Activated CD4-positive, alpha-beta T cell treated with anti-CD3 and anti-CD28 coated beads, Interleukin-2, amount 50 U/mL, for 1 hour (primary cell): ENCODE measurements at places on chromosomes 3 and 15.

DNA sequence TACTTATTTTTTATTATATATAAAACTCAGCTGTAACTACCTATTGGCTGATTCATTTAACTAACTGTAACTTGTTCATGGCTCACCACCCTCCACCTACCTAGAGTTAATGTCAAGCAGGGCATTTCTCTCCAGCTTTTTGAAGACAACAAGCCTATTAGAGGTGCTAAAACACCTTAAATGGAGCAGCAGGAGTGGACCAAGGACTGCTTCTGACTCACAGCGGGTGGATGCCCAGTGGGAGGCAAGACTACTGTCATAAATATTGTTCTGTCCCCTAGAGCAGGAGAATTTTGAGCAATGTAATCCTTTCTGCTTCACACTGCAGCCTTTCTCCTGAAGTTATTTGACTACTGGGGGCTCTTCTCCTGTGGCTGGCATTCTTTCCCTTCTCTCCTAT, 146.9 kb downstream of the CLSTN2 start:
- DNase-seq = no peak

DNA sequence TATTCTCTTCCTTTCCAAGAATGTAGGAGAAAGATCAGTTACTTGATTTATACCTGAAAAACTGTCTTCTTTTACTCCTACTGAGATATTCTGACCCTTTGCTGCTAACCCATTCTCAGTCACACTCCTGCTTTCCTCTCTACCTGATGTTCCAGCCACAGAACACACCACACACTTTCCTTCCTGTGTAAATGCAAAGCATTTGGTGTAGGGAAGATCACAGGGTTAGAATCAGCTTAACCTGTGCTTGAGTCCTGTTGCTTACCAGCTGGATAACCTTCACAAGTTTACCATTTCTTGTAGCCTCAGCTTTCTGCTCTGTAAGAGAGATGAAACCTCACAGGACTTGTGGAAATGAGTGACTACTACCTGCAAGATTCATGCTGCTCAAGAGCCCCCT, 489.8 kb upstream of the GOLIM4 start:
- DNase-seq = no peak

DNA sequence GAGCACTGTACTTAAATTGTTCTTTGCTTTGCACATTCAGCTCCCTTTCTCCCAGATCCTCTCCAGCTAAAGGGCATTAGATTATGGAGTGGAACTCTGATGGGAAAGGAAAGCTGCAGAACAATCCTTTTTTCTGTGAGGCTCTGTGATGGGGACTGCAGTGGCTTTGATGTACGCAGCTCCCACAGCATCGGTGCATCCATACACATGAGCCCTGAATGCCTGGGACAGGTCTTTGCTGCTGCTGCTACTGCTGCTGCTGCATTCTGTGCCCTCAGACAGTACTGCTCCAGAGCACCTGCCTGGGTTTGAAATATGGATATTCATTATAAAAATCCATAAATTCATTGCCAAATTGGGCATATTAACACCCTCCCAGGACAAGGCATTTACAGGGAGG, 164.4 kb downstream of the WDR76 start:
- DNase-seq = no peak

DNA sequence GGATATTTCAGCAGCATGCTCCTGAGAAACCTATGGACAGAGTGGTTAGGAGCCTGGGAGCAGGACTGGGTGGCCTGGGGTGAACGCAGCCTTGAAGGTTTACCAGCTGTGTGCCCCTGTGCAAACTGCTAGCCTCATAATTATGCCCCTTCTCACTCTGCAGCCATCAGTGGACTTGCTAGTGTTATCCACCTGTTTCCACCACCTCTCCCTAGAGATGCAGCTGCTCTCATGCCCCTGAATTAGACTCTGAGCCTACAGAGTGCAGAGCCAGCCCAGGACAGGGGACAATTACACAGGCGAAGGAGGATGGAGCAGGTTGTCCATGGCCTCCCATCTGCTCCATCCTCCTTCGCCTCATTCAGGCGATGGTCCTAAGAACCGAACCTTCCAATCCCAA, 175.9 kb downstream of the ATP10A start:
- DNase-seq = no peak

- DNase-seq = no peak
These were observed 151.1 kb downstream of the SAMMSON start for GRCh38 chr3:70150599-70150998.

- DNase-seq = no peak
These were observed 490.0 kb downstream of the EDEM1 start for GRCh38 chr3:5677555-5677954.

DNA sequence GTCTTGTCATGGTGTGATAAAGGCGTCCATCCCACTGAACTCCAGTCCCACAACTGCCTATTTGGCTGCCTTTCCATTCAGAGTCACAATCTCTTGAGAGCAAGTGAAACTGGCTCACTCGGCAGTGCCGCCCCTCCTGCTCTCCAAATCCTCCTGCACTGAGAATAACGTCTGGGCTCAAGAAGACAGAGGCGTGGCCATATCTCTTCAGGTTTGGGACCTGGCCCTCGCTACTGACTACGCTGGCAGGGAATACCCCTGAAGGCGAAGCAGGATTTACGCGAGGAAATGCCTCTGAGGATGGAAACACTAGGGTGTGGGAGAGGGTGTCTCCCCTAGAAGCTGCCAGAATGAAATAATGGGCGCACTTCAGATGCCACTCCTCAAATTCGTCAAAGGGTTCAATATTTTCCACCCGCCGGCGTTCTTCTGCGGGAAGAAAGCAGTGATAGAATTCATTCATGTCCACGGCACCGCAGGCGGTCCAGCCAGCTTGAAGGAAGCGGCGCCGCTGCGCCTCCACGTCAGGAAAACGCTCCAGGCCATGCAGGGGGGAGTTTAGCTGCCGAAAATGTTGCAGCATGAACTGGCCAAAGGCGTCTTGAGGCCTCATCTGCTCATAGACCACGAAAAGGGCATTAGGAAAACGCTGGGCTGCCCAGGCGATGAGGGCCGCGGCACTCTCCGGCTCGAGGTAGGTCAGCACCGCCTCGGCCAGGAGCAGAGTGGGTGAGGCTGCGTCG, 985 bp downstream of the LCMT2 start:
- peak; percentile 8 for DNase-seq

DNA sequence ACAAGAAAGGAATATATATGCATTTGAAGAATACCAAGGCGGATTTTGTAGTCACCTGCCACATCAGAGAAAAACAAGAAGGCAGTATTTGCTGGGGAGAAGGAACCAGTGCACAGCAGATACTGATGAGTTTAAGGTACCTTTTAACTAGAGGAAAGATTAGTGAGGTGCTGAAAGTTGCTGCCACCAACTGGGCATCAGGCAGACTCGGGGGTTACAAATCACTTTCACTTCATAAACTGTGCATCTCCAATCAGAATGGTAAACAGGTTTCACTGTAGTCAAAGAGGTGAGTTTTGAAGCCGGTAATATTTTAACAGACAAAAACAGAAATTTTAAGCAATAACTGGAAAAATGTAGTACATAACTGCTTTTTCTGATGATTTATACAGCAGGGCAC, 4.1 kb downstream of the FBN1 start:
- DNase-seq = no peak

DNA sequence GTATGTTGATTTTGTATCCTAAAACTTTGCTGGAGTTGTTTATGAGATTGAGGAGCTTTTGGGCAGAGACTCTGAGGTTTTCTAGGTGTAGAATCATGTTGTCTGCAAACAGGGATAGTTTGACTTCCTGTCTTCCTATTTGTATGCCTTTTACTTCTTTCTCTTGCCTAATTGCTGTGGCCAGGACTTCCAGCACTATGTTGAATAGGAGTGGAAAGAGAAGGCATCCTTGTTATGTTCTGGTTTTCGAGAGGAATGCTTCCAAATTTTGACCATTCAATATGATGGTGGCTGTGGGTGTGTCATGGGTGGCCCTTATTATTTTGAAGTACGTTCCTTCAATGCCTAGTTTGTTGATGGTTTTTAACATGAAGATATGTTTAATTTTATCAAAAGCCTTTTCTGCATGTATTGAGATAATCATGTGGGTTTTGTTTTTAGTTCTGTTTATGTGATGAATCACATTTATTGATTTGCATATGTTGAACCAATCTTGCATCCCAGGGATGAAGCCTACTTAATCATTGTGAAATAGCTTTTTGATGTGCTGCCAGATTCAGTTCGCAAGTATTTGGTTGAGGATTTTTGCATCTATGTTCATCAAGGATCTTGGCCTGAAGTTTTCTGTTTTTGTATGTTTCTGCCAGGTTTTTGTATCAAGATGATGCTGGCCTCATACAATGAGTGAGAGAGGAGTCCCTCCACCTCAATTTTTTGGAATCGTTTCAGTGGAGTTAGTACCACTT, 188.1 kb downstream of the MINAR1 start:
- DNase-seq = no peak

- DNase-seq = no peak
These were observed 67.3 kb downstream of the UBE2E2 start for GRCh38 chr3:23270423-23270822.

- no peak for DNase-seq
These were observed 24.8 kb downstream of the TMEM212 start for GRCh38 chr3:171867981-171868380.

- DNase-seq = no peak
These were observed 11.1 kb upstream of the THUMPD3 start for GRCh38 chr3:9351709-9352126.

DNA sequence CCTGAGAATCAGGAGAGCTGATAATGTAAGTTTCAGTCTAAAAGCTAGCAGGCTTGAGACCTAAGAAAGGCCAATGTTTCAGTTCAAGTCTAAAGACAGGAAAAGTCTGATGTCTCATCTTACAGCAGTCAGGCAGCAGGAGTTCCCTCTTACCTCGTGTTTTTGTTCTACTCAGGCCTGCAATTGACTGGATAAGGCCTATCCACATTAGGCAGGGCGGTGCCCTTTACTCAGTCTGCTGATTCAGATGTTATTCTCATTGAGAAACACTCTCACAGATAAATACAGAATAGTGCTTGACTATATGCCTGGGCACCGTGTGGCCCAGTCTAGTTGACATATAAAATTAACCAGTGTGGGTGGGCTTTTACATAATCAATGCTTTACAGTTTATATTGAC, 122.4 kb downstream of the NR1D2 start:
- no peak for DNase-seq

DNA sequence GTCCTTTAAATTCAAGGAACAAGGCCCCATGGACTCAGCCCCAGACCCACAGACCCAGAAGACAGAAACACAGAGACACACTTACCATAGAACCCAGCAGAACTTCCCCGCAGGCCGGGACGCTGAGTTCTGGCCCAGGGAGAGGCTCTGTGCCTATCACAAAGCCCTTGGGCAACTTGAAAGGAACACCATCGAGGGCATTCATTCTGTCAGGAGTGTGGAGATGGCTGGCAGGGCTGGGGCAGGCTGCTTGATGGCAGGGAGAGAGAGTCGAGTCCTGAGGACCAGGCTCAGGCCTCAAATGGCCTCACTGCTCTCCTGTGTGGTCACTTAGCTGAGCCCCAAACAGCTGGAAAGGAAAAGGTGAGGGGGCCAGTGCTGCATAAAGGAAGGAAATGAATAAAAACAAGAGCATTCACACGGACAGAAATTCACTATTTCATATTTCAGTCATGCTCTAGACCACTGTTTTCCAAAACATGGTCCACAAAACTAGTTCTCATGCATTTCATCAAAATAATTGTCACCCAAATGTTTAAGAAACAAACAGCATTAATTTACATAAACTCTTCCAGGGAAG, 8.9 kb downstream of the UBAP1L start:
- DNase-seq = no peak

- DNase-seq = no peak
These were observed 691 bp upstream of the HDGFL3 start for GRCh38 chr15:83208367-83208661.

DNA sequence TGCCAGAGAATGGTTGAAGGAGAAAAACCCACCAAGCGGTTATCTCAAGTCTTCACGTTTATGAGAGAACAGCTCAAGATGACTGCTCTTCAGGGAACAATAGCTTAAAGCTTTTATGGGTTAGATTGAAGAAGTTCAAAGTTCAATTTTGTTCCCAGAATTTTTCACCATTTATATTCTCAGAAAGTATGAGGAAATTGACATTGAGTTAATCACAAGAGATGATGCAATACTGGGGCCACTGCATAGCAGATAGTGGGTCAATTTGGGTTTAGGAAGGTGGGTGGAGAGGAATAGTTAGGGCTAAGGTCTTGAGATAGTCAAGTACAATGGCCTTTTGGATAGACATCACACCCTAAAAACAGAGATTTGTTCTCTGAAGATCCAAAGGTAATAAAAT, 539.3 kb downstream of the SQOR start:
- DNase-seq = no peak

DNA sequence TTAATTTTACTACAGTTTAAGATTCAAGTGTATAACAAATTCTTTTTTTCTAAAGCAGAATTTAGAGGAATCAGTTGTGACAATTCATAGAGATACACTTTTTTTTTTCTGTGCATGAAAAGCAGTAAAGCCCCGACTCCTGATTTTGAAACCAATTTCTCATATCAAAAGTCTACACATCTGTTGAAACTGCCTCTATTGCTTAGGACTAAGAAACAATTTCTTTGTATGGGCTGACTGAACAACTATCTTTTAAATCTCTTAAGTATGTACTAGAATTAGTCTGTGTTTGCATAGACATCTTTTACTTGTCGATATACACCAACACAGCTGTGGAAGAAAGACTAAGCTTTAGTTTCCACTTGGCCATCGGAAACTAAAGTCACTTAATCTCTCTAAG, 127.6 kb downstream of the MEIS2 start:
- DNase-seq = no peak

- DNase-seq = peak; percentile 86
These were observed at the start of gene NECTIN3 for GRCh38 chr3:111071257-111072030. TSS of gene NECTIN3 (plus strand) at chr3:111071816. CDS start at chr3:111072018, 202 bp downstream.

DNA sequence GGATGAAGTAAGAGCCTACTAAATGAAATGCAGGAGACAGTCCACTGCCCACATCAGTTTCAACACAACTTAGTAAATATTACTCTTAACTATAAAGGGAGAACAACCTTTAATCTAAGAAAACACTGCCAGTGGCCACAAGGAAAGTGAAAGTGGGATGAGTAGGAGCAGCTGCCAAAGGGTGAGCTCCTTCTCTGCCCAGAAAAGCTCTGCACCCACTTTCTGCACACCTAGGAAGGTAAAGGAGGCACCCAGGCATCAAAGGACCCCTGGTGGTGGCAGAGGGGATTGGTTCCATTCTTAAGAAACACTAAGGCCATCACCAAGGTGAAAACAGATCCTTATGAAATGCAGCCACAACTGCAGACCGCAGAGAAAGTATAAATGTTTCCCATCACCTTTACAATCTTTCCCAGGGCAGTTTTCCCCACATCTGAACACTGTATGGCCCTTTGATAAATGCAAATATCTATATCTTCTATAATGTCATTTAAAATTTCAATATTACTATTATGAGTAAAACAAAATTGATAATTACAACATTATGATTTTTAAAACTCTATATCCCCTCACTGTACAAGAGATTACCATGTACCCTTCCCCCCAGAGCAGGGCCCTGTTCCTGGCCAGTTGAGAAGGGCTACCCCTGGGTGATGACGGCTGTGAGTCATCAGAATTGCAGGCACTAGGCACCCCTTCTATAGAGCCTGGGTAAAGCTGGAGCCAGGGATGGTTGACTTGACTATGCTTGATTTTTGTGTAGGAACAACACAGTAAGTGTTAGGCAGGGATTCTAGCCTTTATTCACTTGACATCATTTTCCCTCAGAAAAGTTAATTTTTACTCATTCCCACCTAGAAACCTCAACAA, 92.0 kb downstream of the SNRK start:
- peak; percentile 73 for DNase-seq

- no peak for DNase-seq
These were observed 79.7 kb upstream of the CDIN1 start for GRCh38 chr15:36499412-36500389.

GRCh38 chr3:142931222-142931621, 32.3 kb downstream of the PAQR9 start:
- no peak for DNase-seq
